Hematopoietic multipotent progenitor cell treated with erythropoietin and hydrocortisone succinate and interleukin-3 and kit ligand, for 17 days (in vitro differentiated cells): ENCODE measurements at places on chromosomes 4 and X.

DNA sequence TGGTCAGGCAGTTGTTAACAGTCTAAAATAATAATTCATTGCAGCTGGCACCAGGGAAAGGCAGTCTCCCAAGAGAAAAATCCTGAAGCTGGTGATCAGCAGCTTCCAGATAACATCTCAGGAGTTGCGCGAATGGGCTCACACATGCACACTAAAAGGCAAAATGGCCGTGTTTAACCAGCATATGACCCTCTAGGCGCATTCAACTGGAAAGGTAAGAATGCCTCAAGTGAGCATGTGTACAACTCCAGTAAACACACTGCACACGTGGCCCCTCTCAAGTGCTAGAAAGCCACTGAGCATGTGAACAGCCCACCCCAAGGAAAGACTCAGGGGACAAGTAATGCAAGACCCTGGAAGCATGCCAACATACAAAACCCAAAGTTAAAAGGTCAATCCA is 33.1 kb downstream of the STPG2 start:
- no peak for DNase-seq

DNA sequence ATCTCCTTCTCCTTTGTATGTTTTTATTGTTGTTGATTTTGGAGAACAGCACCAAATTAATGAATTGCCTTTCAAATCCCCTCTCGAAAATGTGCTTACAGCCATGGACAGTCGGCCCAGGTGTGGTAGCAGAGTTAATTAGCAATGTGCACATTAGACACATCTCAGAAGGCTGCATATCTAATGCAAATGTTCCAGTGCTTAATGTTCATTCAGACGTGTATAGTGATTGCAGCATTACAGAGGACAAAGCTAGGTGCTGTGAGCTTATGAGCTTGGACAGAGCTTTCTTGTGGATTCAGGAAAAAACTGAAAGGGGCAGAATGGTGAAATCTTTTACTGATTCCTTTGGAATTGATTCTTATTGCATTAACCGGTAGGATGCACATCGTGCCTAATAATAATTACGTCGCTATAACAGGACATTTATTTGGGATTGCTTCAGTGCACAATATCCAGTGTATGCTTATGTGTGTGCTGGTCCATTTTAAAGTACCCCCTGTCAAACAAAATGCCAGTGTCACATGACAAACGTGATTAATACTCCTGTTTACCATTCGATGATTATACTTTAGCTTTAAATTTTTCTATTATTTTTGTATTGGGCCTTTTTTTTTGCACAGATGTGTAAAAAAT is 552.9 kb upstream of the EPHA5 start:
- DNase-seq, result no peak

DNA sequence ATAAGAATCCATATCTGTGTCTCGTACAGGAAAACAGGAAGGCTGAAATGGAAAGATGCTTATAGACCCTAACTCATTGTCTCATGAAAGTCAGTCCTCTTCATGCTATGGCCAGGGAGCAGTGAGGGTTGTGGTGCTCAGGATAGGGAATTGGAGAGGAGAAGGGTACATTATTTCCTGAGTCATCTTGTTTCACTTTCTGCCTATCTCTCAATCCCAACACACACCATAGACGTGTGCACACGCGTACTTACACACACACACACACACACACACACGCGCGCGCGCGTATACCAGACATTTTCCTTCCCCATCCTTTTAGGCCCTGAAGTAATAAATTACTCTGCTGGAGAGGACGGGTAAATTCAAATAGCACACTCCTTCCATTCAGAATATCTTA is 53.7 kb upstream of the PRRG3 start:
- DNase-seq, result no peak

GRCh38 chr4:57158762-57159161 is 48.6 kb upstream of the IGFBP7 start:
- DNase-seq, result no peak

- DNase-seq, result peak; percentile 74
Observed at GRCh38 chr4:120049732-120050494, 16.7 kb downstream of the MAD2L1 start.

DNA sequence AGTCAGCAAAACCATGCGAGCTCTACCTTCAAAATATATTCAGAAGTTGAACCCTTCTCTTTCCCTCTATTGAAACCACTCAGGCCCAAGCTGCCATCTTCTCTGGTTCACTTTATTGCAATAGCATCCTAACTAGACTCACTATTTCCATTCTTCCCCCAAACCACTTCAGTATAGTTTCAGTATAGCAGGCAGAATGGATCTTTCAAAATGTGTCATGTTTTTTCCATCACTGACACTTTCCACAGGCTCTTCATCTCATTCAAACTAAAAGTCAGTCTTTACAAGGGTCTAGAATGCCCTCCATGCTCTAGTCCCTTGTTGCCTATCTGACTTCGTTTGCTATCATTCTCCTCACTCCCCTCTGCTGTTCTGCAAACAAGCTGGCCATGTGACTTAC is 274.4 kb downstream of the IDS start:
- DNase-seq, result no peak
